Anterior cingulate cortex (tissue), 58 donors: ENCODE measurements at places on chromosomes 6 and 20.

GRCh38 chr6:144320741-144321140 is 35.6 kb downstream of the UTRN start:
- DNase-seq: no peak

GRCh38 chr6:116389357-116389756 is 18.6 kb downstream of the DSE start:
- DNase-seq: no peak

- DNase-seq: no peak
Measured at GRCh38 chr6:168030908-168031307, 33.4 kb downstream of the KIF25 start.

GRCh38 chr6:163133017-163133416 is 281.5 kb upstream of the QKI start:
- no peak for DNase-seq

DNA sequence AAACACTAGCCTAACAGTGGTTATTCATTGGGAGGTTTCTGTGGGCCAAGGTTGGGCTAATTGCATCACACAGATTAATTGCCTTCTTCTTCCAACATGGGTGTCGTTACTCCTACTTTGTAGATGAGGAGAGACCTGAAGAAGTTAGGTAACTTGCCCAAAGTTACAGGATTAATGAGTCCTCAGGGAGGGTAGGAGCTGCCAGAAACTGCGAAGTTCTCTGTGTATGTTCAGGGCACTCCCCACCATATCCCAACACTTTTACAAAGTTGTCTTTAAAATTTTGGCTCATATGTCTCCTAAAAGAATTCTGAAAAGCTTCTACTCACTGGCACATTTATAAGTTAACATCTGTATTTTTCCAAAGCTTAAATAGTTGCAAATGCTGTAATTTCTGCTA is 323.5 kb upstream of the HSF2 start:
- no peak for DNase-seq

DNA sequence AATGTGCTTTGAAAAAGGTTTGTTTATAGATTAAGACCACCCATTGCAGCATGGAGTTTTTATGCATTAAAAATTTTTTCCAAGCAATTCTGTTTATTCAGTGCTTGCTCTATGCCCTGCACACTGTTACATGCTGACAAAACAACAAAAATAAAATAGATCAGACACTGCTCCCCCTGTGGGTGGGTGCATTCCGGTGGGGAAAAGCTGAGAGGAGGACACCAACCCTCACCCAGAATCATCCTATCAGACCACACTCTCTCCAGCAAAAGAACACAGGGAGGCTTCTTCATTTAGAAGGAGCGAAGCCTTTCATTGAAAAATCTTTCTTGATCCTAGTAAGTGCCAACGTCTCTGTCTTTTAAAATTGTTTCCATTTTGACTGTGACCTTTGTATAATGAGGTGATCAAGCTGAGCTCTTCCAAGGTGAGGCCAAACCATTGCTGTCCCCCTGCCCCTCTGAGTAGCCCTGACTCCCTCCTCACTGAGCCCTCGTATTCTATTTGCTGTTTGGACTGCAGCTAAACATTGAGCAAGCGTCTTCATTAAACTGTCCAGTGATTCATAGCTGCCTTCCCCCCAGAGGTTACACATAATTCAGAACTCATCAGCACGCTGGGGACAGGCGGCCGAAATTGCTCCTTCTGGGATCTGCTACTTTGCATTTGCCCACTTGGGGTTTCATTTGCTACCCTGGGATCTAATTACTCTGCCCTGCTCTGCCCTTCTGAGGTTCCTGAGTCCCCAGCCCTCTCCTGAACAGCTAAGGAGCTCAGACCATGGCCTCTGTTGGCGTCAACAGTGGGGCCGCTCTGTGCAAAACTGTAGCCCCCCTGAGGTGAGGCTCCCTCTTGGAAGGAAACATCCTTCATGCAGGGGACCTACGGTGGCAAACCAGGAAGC is 102.4 kb downstream of the F13A1 start:
- no peak for DNase-seq

- DNase-seq: no peak
Measured at GRCh38 chr6:8780653-8781052, 345.3 kb upstream of the SLC35B3 start.

DNA sequence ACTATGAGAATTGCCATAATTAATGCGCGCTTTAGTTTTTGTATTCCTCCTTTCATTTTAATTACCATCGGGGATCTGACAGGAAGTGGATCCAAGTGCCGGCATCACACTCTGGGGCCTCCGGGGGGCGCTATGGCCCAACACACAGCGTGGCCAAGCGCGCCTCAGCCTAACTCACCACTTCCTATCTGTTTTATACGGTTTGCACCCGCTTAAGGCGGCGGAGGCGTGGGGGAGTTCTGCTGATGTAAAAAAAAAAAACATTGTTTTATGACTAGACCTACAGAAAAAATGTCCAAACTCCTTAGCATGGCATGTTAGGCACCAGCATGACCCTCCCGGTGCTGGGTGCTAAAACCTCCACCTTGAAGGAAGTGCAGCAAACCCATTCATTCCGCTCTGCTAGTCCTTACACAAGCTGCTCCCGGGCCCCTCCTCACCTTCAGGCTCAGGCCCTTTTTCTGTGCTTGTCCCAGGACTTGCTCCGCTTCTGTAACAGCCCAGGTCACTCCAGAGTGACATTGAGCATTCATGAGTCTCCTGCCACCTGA is 4.5 kb upstream of the EBF4 start:
- DNase-seq: peak; percentile 2

DNA sequence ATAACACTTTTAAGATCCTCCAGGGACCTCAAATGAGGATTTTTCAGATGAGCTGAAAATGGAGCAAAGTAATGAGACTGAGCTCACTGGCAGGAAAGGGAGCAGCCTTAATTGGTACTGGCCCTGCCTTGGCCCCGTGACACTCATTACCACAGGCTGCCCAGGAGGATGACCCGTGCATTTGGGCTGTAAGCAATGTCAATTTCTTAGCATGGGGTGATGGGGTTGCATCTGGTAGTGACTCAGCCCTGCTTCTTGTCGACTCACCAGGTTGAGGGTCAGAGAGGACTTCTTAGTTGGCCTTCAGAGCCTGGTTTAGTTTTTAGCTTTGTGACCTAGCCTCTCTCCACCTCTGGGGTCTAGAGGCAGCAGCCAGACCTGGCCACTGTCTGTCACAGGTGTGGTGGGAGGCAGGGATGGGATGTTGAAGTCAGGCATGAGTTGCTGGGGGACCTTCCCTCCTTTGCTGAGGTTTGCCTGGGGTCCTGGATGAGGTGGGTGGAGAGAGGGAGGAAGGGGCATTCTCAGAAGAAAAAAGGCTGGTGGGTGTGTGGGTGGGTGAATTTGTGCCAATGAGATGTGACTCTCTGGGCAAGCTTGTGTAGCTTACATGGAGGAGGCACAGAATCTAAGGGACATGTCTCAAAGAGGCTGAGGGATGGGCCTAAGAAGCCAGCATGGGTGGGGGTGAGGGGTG is 25.9 kb upstream of the EPB41L1 start:
- no peak for DNase-seq

GRCh38 chr6:138521790-138522189 is 22.5 kb upstream of the NHSL1 start:
- DNase-seq: no peak

DNA sequence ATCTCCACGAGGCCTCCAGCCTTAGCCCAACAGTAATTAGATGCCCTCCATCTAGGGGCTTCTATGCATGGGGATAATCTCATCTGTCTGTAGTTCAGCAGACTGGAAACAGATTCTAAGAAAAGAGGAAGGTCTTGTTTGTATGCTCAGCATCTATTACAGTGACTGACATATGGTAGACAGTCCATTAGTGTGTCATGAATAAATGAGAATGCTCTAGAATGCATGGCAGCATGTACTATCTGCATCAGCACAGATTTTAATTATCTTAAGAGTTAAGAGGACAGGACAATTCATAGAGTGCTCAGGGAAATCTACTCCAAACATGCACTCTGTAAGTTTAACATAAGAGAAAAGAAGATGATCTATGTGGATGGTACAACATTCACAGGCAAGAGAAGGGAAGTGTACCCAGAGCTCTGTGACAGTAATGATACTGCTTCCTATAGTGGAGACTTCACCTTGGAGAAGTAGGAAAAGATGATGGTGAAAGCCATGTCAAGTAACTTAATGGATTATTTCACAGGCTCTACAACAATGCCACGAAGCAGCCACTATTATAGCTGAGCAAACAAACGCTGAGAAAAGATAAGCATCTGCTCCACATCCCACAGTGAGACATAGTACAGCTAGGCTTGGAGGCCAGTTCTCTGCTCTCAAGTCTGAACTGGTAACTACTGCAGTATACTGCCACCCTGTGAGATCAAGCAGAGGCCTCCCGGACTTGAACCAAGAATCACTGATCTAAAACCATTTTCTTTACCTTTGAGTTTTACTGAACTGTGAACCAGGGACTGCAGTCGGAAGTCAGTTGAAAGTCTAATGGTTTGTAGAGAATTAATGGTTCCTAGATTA is 309.2 kb upstream of the SPTLC3 start:
- DNase-seq: no peak

DNA sequence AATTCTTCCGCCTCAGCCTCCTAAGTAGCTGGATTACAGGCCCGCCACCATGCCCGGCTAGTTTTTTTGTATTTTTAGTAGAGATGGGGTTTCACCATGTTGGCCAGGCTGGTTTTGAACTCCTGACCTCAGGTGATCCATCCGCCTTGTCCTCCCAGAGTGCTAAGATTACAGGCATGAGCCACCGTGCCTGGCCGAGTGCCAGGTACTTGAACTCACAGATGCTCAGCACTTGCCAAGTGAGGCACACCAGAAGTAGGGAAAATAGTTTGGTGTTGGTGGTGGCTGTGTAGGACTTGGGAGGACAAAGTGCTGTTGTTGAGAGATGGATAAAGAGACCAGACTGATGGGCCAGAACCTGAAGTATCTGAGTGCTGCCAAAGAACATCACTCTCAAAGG is 40.0 kb upstream of the MBOAT1 start:
- no peak for DNase-seq

- DNase-seq: no peak
Measured at GRCh38 chr6:44538131-44538806, 150.8 kb downstream of the CDC5L start.

DNA sequence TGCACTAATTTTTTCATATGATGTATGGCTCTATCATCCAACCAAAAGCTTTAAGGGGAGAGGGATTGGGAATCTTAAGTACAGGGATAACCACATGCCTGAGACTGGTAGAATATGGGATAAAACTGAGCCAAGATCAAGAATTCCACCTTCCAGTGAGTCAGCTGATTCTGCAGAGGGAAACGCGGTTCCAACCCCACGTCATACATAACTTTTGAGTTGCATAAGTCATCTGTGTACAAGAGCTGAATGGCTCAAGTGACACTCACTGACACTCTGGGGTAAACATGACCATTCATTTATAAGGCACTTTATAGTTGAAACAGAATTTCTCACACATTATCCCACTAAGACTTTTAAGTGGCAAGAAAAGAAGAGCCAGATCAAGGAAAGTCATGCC is 16.4 kb downstream of the TRIM27 start:
- DNase-seq: no peak

GRCh38 chr6:126374372-126374771 is 34.5 kb downstream of the CENPW start:
- no peak for DNase-seq

- DNase-seq: no peak
Measured at GRCh38 chr6:68709091-68709490, 74.0 kb downstream of the ADGRB3 start.

DNA sequence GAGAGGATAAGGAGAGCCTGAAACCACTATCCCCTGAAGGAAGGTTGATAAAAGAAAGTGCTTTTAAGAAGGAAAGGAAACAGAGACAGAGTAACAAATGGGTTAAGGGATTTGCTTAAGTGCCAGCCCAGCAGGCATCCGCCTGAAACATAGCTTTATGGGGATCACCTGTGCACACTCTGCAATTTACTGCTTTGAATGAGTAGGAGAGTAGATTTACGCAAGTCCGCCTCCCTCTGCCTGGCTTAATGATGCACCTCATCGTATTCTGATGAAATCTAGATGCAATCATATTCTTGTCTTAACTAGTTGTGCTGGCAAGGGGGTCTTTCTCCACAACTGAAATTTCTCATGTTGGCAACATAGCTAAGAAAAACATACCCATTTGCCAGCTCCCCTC is 101.1 kb upstream of the ID4 start:
- DNase-seq: no peak

GRCh38 chr20:3101737-3102574 is 17.4 kb upstream of the AVP start:
- peak; percentile 11 for DNase-seq

DNA sequence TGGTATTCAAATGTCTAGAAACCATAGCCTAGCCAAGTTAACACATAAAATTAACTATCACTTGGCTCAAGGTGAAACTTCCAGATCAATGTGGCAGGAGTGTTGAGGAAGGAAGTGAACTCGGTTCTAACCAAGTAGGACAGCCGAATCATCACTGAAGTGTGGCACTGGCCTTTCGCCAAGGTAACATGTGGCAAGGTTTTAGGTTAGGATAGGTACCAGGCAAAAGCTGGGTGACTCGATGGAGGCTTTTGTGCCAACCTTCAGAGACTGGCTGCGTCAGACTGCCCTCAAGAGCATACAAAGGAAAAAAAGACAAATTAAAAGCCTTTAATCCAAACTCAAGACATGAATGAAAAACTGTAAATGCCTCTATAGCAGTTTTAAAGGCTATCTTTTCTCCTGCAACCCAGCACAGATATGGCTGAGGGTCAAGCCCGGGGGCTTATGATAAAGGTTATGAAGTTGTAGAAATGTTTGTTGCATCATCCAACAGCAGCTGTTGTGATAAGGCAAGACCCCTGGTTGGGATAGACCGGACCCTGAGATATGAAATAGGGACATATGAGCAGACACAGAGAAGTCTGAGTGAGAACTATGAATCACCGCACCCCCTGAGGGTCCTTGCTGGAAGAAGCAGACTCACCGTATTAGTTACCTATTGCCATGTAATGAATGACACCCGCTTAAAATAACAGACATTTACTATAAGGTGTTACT is 11.9 kb downstream of the PSMB9 start:
- no peak for DNase-seq

GRCh38 chr20:21967481-21967880 is 262.0 kb downstream of the PAX1 start:
- no peak for DNase-seq
